ENCODE measurements at places on chromosomes 12 and 14.

DNA sequence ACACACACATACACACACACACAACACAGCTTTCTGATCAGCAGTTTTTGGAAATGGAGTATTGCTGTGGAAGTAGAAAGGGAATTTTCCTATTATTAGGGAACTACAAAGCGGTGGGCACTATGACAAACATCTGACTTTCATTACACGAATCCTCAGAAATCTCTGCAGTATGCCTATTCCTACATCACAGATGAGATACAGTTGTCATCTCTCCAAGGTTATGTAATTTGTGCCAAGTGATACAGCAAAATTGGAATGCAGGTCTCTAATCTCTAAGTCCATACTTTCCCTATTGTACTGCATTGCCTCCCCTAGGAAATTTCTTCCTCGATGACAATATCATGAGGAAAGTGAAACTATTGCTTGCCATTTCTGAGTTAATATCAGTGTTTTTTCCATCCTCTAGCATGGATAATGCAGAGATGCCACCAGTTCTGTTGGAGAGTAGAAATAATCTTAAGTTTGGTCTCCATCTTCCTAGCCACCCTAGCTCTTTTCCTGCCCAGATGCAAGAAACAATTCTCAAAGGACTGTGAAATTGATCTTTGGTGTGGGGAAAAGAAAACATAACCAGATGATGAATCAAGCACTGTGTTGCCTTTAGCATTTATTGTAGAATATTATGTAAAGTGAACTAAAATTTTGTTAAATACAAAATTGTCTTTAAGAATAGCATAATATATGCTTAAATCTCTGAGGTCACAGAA, 94.7 kb downstream of the ERGIC2 start:
- DNase-seq, result no peak

GRCh38 chr12:54431911-54432814, 13.1 kb upstream of the ITGA5 start:
- no peak for DNase-seq

GRCh38 chr12:46910830-46911229, 85.0 kb upstream of the SLC38A4 start:
- no peak for DNase-seq

GRCh38 chr12:31474751-31475150, 116.2 kb downstream of the DENND5B start:
- no peak for DNase-seq

GRCh38 chr12:70962226-70962794, 41.8 kb upstream of the PTPRR start:
- DNase-seq, result no peak

DNA sequence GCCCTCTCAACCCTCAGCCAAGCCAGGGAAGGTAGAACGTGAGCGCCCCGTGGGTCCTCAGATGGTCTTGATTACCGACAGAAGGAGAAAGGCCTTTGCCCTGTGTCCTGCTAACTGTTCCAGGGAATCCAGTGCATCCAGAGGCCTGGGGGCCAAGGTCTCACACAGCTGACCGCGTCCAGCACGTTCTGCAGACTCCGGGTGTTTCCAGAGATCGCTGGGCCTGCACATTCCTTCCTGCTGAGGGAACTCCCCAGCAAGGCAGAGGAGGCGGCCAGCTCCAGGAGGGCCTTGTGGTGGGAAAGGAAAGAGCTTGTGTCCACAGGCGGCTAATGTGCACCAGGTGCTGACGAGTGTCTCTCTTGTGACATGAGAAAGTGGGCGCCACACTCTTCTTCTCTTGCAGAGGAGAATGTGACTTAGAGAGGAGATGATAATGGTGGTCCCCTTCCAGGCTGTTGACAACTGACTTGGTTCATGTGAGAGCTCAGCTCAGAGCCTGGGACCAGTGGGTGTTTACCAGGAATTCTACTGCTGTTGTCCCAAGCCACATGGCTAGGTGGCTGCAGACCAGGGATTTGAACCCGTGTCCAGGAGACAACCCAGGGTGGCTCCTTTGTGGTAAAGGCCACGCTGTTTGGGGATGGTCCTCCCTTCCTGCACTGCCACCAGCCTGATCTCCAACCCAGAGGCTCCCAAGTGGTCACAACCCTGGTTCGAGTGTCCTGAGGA, 46.8 kb upstream of the DLK1 start:
- DNase-seq, result peak; percentile 38

DNA sequence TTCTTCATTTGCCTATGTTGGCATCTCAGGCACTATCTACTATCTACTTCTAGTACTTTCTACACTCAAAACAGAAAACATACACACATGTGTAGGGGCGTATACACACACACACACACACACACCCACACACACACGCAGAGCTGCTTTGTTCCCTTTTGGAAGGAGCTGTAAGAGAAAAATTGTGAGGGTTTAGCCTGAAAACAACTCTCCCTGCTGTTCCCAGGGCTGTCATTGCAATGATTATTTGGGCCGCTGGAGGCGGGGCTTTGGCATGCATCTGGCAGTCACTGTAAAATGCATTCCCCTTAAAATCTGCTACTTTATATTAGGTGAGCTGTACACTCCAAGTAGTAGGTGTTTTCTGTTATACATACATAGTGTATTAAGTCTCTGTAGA, 29.1 kb upstream of the SLC38A2 start:
- DNase-seq, result no peak

DNA sequence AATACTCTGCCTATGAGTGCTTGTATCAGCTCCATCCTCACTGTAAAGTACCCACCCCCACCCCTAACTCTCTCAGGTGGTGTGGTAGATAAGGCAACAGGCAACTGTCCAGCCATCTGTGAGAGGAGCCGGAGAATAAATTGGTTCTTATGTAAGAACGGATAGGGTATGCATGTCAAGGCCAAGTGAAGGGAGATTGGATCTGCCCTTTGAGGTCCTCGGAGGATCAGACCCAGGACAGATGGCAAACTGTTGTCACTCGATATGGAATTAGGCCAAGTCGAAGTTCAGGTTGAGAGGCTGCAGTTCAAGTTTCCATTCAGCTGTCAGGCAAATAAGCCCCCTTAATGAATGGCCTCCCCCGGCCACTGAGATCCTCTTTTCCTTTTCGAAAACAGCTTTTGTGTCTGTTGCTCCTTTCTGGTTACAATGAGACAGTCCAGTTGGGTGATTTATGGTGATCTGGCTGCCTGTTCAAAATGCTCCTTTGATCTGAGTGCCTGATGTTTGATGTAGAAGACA, 120.3 kb downstream of the VRK1 start:
- no peak for DNase-seq

- no peak for DNase-seq
These were observed 179.0 kb downstream of the FOXN3 start for GRCh38 chr14:89237921-89238529.

DNA sequence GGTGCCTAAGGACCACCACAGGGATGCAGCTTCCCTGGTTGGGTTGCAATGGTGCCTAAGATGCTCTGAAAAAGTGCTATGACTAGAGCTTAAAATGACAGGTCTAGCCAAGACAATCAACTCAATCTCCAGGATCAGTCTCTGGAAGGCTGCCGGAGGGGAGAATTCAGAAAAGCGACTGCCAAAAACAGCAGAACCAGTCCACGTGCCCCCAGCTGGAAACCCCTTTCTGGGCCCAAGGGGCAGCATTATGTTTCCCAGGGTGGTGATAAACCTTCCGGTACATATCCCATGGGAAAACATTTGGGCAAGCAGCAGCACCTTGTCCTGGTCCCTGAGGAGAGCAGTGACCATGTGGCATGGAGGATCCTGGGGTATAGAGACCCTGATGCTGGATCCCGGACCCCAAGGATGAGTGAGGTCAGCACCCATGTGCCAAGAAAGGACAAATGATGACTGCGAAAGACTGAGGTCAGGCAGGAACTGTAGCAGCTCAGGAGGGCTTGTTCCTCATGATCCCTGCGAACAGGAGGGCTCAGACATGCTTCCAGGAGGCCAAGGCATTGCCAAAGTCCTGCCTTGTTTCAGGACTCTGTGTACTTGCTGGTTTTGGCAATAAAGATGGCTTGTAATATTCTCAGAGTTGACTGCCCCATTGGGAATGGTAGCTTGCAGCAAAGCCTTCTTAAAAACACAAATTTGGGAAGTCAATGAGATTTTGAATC, 49.9 kb upstream of the LTBP2 start:
- DNase-seq, result no peak

DNA sequence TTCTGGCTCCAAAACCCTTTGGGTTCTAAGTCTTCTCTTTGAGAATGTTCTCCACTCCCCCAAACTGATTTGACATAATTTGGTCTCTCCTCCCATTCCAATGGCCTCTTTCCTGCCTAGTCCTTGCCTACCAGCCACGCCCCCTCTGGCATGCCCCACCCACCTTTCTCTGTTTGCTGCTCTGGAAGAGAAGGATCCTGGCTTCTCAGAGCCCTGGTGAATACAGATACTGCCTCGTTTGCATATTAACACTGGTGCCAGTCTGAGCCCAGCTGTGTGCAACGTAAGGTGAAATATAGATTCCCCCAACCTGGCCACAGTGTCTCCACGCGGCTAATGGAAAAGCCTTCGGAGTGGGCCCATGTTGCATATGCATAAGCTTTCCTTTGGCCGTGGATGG, 79.7 kb downstream of the PAPOLA start:
- peak; percentile 8 for DNase-seq

- DNase-seq, result no peak
These were observed 78.3 kb upstream of the RTL1 start for GRCh38 chr14:100981809-100982208.

GRCh38 chr12:51752234-51752889, 96.2 kb downstream of the FIGNL2 start:
- peak; percentile 75 for DNase-seq

- DNase-seq, result no peak
These were observed 94.1 kb downstream of the SLC8A3 start for GRCh38 chr14:70094631-70095030.

DNA sequence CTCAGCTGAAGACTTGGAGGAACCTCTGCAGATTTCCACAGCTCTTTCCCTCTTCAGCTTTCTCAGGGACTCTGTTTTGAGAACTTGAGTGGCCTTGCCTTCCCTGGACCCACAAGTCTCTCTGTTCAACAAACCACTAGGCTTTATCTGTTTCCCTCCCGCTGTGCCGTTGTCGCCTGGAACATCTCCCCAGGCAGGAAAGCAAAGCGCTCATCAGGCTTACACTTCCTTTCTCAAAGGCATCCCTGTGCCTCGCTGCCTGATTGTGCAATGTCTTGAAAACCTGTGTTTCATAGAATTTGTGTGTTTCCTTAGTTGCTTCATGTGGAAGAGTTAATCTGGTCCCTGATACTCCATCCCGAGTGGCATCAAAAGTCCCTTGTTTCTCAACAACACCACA, 64.1 kb downstream of the PPM1A start:
- no peak for DNase-seq

GRCh38 chr14:75084513-75084912, 15.1 kb downstream of the ZC2HC1C start:
- no peak for DNase-seq

GRCh38 chr12:104738776-104739642, 219.1 kb downstream of the SLC41A2 start:
- no peak for DNase-seq

DNA sequence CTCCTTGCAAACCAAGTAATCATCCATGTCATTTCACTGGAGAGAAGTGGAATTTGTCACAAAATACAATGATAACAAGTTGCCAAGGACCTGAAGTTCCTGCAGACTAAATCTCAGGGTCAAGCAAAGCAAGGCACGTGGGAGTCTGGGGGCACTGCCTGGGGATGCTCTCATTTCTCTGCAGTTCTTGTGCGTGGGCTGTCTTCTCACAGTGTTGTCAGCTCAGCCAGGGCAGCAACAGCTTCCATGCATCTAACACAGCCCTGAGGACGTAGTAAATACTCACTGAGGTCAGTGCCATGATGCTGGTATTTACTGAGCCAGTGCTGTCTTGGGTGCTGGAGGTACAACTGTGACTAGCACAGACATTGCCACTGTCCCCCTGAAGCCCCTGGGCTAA, 62.9 kb upstream of the CMKLR1 start:
- no peak for DNase-seq

- DNase-seq, result no peak
These were observed 33.7 kb upstream of the KTN1 start for GRCh38 chr14:55546212-55546874.

DNA sequence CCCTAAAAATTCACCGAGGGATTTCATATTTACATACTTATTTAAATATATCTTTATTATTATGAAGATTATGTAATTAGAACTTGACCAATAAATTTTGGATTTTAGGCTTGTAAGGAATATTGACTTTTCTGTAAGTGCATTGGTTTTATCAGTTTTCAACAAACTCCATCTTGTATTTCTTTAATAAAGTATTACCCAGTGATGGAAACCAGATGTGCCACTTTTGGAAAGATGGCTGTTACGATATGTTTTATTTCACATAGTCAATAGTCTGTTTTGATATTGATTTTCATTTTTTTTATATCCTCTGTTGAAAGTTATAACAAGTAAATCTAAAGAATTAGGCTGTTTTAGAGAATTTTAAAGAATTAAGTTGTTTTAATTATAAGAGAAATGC, 1.8 kb downstream of the MON2 start:
- DNase-seq, result no peak

- DNase-seq, result no peak
These were observed 250.6 kb upstream of the ARID2 start for GRCh38 chr12:45478931-45479330.

GRCh38 chr12:18363321-18363720, 102.0 kb downstream of the PIK3C2G start:
- DNase-seq, result no peak

DNA sequence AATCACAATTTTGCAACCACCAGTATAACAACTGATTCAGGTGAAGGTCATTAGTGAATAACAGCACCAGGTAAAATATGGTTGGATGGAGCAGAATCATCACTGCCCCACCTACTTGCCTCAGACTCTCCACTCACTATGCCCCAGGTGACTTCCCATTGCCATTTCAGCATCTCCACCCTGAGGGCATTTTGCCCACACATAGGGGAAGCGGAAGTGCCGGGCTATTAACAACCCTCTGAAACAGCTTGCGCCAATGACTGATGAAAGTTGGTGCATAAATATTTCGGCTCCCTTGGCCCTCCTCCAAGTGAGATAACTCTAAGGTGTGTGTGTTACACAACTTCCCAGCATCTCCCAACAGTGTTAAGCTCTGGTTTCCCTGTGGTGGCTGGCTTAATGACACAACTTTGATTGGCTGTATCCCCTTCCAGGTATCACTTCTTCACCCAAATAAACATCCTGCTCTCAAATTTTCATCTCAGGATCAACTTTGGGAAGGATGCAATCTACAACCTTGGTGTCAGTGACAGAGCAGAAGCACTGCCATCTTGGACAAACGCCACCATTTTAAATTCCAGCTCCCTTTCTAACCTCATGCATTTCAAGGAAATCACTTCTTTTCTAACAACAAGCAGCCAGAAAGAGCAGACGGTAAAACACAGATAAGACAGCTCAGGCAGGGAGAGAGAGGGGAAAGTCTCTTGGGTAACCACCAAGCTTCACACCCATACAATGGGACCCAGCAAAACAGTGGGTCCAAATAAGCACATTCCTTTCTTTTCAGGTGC, 73.6 kb upstream of the PPP2R5C start:
- DNase-seq, result no peak

- no peak for DNase-seq
These were observed 25.0 kb downstream of the KIF21A start for GRCh38 chr12:39417916-39418315.

GRCh38 chr12:85280984-85281630, 1.1 kb downstream of the ALX1 start:
- DNase-seq, result no peak
